ENCODE measurements at places on chromosomes 1 and 21.

DNA sequence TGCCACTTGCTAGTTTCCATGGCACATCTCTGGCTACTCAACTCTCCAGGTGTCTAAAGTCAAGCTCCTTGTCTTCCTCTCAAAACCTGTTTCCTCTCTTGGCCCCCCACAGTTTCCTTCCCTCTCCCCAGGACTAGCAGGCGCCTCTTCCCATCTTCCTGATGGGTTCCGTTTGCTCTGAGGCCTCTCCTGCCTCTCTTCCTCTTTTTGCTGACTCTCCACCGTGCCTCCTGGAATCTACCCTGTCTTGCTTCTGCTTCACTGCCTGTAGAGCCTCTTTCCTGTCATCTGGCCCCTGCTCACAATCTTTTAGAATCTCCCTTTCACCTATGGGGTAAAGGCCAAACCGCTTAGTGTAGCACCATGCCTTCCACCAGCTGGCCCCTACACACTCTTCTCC is 21.8 kb upstream of the LHX4 start:
- DNase-seq = no peak

GRCh38 chr1:155976062-155976912 is 2.1 kb downstream of the ARHGEF2 start:
- DNase-seq = peak; percentile 86

DNA sequence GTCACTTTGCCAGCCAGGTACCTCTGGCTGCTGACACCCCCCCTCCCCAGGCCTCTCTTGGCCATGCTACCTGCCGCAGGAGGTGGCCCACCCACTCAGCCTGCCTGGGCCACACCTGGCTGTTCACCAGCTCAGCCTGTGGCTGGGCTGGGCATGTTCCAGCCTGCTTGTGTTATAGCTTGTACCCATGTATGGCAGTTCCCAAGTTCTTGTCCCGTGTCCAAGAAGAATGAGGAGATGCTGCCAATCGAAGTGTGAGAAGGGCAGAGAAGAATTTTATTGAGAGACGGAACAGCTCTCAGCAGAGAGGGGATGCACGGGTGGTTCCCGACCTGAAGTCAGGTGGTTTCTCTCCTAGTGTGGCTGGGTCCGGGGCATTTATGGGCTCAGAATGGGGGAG is 3.9 kb upstream of the MMEL1 start:
- DNase-seq = no peak

GRCh38 chr1:90295534-90295933 is 300.6 kb downstream of the ZNF326 start:
- DNase-seq = no peak

DNA sequence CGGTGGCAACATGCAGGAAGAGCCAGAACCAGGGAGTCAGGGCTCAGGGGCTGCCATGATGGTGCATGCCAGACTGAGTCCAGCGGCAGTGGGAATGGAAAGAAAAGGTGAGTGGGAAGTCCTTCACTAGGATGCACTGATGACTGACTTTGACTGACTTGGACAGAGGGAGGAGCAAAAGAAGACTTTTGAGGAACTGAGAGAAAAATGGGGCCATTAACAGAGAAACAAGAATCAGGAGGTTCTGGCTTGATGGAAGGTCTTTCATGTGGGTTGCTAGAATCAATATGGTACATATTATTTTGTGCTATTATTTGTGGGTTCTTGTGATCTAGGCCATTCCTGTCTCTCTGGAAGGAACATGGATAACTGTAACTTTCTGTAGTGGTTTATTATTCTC is 454.6 kb upstream of the PROX1 start:
- no peak for DNase-seq

GRCh38 chr1:119987686-119988085 is 81.8 kb downstream of the NOTCH2 start:
- no peak for DNase-seq

- peak; percentile 26 for DNase-seq
Observed at GRCh38 chr1:225468270-225469020, 40.6 kb upstream of the LBR start.

- DNase-seq = no peak
Observed at GRCh38 chr1:15214527-15214926, 32.5 kb upstream of the FHAD1 start.

DNA sequence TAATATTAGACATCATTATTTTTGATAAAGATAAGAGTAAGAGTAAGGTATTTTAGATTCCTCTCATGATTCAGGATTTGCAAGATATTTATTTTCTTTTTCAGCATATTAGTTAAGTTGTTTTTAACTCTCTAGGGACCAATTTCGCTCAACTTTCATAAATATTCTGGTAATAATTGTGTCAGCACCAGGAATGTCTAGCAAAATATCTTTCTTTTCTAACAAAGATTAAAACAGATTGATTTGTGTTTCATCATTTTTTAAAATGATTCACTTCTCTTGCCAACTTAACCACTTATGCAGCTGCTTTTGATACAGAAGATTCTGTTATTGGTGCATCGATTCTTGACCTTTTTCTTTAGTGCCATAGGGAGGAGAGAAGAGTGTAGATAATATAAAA is 172.8 kb upstream of the PTGFR start:
- DNase-seq = no peak

GRCh38 chr1:51920130-51920529 is 41.6 kb upstream of the NRDC start:
- no peak for DNase-seq

DNA sequence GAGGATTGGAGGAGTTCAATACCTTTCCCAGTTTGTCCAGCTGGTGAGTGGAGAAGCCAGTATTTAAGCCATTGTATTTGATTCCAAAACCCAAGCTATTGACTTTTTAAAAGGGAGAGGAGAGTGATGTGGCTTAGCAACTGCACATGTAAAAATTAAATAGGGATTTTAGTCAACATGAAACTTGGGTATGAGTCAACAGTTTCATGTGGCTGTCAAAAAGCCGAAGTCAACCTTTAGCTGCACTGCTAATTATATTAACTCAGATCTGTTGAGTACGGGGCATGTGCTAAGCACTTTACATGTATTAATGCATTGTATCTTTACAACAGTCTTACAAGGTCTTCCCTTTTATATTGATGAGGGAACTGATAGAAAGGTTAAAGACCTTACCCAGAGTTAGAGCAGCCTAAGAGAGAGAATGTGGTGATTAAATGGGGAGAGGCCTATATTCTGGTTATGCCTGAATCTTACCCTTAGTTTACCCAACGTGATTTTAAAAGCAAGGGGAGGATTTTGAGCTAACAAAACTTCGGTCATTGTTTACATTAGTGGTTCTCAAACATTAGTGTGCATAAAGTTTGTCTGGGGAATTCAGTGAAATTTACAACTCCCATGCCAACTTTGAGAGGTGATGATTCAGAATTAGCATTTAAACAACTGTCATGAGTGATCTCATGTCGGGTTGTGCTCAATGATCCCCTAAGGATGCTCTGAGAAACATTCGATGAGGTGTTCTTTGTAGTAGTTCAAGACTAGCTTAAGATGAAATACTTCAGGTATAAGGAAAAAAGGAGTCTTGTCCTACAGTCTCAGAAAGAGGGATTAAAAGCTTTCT is 6.9 kb upstream of the SLC35F3 start:
- no peak for DNase-seq

GRCh38 chr1:47561523-47562007 is 123.7 kb downstream of the FOXD2 start:
- peak; percentile 56 for DNase-seq

- no peak for DNase-seq
Observed at GRCh38 chr1:33043267-33044092, 6.8 kb upstream of the AK2 start.

- peak; percentile 55 for DNase-seq
Observed at GRCh38 chr1:83799594-83799993, 199.3 kb downstream of the TTLL7 start.

DNA sequence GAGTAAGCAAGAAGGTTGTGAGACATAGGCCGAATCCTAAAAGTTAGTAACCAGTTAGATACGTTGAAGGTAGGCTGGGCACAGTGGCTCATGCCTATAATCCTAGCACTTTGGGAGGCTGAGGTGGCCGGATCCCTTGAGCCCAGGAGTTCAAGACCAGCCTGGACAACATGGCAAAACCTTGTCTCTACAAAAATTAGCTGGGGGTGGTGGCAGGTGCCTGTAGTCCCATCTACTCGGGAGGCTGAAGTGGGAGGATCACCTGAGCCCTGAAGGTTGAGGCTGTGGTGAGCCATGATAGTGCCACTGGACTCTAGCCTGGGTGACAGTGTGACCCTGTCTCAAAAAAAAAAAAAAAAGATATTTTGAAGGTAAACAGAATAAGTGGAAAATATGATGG is 1.5 kb upstream of the PARP1 start:
- DNase-seq = peak; percentile 22

DNA sequence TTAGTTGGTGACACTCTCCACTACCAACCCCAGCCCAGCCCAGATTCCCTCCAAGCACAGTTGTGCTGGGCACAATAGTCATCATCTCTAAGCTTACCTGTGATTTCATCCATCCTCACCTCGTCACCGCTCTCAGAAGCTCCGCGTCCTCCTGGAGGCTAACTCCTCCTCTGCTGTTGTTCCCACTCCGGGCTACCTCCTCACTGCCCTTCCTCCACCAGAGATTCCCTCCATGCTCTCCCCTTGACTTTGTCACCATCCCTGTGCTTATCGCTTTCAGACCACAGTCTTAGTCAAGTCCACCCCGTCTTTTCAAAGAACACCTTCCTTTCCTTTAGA is 47.0 kb upstream of the KIF26B start:
- DNase-seq = peak; percentile 63

- no peak for DNase-seq
Observed at GRCh38 chr1:108100148-108100547, 100.0 kb downstream of the SLC25A24 start.

GRCh38 chr1:161915978-161916377 is 107.7 kb downstream of the OLFML2B start:
- DNase-seq = no peak

GRCh38 chr1:171116676-171117075 is 26.0 kb downstream of the FMO3 start:
- DNase-seq = no peak

- DNase-seq = no peak
Observed at GRCh38 chr1:194341587-194341986, 1155.2 kb upstream of the B3GALT2 start.

DNA sequence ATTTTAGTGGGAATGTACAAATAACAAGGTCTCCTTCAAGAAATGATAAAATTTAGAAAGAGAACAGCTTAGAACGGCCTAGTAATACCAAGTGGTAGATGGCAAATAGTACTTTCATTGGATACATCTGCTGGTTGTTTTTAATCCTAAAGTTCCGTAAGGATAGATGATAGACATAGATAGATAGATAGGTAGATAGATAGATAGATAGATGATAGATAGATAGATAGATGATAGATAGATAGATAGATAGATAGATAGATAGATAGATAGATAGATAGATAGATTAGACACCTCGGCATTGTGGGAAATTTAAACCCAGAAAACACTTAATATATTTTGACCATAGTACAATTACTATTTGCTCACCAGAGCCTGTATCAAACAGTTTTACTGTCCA is 288.5 kb downstream of the TPR start:
- no peak for DNase-seq

- DNase-seq = no peak
Observed at GRCh38 chr1:1517973-1518620, 6.1 kb downstream of the ATAD3A start.

DNA sequence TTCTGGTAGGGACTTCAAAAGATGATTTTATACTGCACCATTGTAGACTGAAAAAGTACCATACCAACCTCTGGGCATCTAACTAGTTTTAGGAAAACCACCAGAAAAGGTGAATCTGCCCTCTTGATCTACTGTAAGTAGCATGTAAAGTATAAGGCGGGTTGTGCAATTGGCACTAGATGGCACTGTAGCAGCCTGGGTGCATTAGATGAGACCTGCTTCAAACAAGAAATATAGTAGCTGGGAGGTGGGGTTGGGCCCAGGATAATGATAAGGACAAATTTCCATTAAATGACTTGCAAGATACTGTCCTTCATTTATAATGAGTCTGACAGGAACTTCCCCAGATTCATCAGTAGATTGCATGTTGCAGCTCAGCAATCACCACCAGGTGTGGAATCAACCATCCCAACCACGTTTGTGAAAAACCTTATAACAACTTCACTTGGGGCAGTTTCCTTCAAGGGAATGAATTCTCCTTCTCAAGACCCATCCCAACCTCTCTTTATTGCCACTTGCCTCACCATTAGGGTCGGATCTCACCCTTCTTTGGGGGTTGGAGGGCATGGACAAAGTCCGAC is 37.3 kb upstream of the IL10 start:
- peak; percentile 68 for DNase-seq

GRCh38 chr1:31931593-31932225 is 6.5 kb downstream of the PTP4A2 start:
- no peak for DNase-seq
